ENCODE measurements at places on chromosomes 5 and 9.

- peak; percentile 34 for DNase-seq
These were observed 8.3 kb upstream of the ADRA1B start for GRCh38 chr5:159907689-159908590.

GRCh38 chr9:97348871-97349270 lies 41.4 kb downstream of the CCDC180 start:
- no peak for DNase-seq

- no peak for DNase-seq
These were observed 602.7 kb upstream of the ZNF608 start for GRCh38 chr5:125348936-125349831.

- DNase-seq = peak; percentile 69
These were observed 109.8 kb upstream of the ZNF462 start for GRCh38 chr9:106753155-106753671.

- no peak for DNase-seq
These were observed 254.7 kb upstream of the TRPC7 start for GRCh38 chr5:136620016-136620419.

GRCh38 chr5:81556809-81557208 lies 162.9 kb upstream of the ACOT12 start:
- DNase-seq = no peak

GRCh38 chr9:76438841-76439588 lies 20.0 kb upstream of the GCNT1 start:
- no peak for DNase-seq

- DNase-seq = peak; percentile 47
These were observed at the start of gene PCDHB12 for GRCh38 chr5:141208478-141208877. Gene PCDHB12 (plus strand): TSS chr5:141208719. CDS start chr5:141208908, 189 bp downstream.

- no peak for DNase-seq
These were observed 38.5 kb downstream of the ABITRAM start for GRCh38 chr9:108972626-108973209.

DNA sequence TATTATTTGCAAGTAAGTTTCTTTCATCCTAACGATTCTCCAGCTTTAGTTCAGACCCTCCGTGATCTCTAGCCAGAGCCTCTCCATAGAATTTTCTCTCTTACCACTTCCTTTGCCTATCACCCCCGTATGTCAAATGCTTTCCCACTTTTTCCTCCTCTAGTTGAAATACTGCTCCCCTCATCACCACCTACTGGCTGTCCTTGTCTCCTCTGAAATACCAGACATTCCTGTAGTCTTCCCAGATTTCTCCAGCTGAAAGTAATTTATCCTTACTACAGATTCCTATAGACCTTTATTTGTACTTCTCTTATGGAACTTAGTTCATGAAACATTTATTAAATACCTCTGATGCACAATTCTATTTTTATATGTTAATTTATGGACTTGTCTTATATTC lies 36.0 kb upstream of the GLIPR2 start:
- no peak for DNase-seq
